Fibroblast of skin of scalp (primary cell): ENCODE measurements at places on chromosomes 2 and 18.

DNA sequence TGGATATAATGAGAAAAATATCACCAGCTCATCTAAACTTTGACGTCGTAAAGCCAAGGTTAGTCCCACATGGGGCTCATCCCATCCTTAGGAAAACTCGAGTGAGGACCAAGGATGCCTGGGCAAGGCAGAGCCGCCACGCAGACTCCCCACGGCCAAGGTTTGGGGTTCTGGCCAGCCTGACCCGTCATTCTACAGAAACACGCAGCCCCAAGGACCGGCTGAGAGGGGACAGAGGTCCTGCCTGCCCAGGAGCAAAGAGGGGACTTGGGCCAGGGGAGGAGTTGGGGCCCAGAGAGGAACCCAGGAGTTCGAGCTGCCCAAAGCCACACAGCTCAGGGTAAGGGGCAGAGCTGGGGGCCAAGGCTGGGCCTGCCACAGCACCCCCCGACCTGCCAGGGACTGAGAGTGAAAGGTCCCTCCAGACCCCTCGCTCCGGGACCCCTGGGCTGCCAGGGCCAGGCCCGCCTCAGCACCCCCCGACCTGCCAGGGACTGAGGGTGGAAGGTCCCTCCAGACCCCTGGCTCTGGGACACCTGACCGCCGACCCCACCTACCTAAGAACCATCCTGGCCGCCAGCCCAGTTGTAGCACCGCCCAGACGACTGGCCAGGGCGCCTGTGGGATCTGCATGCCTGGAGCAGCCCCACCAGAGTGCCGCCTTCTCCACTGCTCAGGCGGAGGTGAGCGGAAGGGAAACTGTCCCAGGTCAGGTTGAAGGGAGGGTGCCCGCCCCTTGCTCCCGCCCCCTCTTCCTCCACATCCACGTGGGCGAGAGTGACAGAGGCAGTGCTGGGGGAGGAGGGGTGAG lies at the start of gene PDCD1:
Gene PDCD1 (minus strand): TSS at position 689 of the 811 bp plus-strand sequence. CDS start 56 bp downstream, at position 633.
- no peak for DNase-seq

- no peak for DNase-seq
These were observed 490.6 kb upstream of the HS6ST1 start for GRCh38 chr2:128809259-128809636.

GRCh38 chr18:58668211-58668610 lies 3.1 kb upstream of the MALT1 start:
- DNase-seq = no peak

GRCh38 chr2:175955136-175955535 lies 46.9 kb downstream of the LNPK start:
- DNase-seq = no peak

- no peak for DNase-seq
These were observed 247.4 kb upstream of the RAB6C start for GRCh38 chr2:129731907-129732629.

DNA sequence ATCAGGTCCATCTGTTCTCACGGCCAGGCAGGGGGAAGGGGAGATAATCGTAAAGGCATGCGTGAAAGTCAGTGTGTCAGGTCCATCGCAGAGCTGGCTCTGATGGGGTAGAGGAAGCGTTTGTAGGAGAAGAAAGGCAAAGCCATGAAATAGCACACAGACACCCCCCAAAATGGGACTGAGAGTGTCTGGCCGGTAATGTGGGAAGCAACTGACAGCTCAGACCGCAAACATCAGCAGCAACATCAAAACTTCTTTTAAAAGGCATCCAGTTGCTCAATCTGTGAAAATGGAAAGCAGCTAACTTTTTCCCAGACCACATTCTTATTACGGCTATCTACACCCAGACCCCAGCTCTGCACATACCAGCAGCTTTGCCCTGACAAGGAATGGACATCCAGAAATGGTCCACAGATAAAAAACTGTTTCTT lies 232.6 kb downstream of the EN1 start:
- peak; percentile 79 for DNase-seq

- no peak for DNase-seq
These were observed 129.4 kb upstream of the TPO start for GRCh38 chr2:1283871-1284270.

DNA sequence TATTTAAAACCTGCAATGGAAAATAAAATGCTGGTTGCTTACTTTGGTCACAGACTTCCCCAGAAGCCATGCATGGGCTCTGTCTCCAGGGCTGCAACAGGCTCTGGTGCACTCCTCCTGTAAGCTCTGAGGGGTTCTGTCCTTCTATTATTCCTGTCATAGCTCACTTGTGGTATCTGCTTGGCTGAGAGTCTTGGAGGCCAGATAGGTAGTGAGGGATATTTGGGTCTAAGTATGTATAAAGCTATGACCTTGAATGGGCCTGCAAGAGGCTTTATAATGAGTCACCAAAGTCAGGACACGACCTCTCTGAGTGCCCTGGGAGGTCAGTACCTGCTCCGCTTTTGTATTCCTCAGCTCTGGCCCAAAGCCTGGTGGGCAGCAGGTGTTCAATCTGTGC lies 141.6 kb upstream of the CAPN13 start:
- DNase-seq = no peak

- peak; percentile 23 for DNase-seq
These were observed 231.9 kb upstream of the SIX2 start for GRCh38 chr2:45241061-45241561.

- DNase-seq = no peak
These were observed 214.3 kb upstream of the NXPH2 start for GRCh38 chr2:138994502-138994901.

- peak; percentile 49 for DNase-seq
These were observed 24.5 kb upstream of the HPCAL1 start for GRCh38 chr2:10278029-10278762.

DNA sequence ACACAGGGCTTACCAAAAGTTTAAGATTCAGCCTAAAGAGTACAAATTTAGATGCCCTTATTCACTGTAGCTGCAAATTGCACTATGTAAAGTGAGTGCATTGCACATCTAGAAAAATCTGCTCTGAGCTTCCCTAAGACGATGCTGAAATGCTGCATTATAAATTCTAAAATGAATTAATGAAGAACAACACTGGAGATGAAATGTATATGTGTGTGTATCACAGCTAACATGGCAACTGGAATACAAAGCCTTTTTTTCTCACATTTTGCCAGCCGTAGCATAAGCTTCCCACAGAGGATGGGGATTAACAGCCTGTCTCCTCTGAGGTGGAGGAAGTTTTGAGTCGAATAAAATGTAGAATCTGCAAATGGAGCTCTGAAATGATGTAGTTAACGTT lies 338.3 kb upstream of the ZEB2 start:
- DNase-seq = no peak

GRCh38 chr18:55280503-55280902 lies 307.5 kb downstream of the TCF4 start:
- DNase-seq = peak; percentile 50

GRCh38 chr2:44004735-44005602 lies 9.2 kb upstream of the LRPPRC start:
- no peak for DNase-seq

DNA sequence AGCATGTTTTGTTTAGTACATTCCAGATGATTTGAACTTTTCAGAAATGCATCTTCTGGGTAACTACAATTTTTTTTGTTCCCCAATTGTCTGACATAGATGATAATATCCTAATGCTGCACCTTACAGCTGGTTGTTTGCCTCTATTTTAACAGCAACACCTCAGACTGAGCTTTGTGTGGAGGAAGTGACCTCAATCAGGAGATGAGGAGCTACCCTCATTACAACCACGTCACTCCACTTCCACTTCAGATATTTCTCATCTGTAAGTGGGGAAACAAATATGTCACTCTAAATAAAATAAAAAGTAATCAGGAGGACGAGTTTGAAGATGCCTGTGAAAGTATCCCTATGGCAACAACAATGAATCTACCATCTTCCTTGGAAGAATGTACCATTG lies 12.1 kb upstream of the SRSF7 start:
- DNase-seq = no peak

DNA sequence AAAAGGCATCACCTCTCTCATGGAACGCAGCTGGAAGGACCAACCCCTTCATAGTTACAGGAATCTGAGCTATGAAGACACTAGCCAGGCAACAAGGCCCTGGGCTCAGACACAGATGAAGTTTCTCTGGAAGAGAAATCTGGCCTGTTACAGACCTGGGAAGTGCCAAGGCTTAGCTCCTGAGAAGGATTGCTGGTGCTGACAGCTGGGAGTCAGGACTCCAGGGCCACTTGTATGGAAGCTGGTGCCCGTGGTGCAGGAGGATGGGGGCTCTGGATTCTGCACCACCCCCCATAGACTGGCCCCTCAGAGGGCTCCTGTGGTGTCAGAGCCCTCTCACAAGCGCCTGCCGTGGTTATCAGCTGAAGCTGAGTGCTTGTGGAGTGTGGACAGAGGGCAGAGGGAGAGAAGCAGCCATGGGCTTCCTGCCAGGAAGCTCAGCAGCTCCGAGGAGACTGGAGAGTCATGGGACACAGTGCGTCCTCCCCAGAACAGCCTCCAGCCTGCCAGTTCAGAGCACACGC lies 87.3 kb upstream of the LCLAT1 start:
- DNase-seq = peak; percentile 34

GRCh38 chr2:66960161-66960560 lies 437.0 kb upstream of the ETAA1 start:
- no peak for DNase-seq

GRCh38 chr2:104758199-104758620 lies 95.7 kb upstream of the POU3F3 start:
- DNase-seq = peak; percentile 76

GRCh38 chr2:73262108-73262651 lies 22.1 kb downstream of the FBXO41 start:
- DNase-seq = no peak

GRCh38 chr2:100403722-100404121 lies 13.7 kb downstream of the CHST10 start:
- no peak for DNase-seq

GRCh38 chr2:160649698-160650097 lies 156.1 kb upstream of the RBMS1 start:
- no peak for DNase-seq

- DNase-seq = no peak
These were observed 35.6 kb downstream of the RAD51AP2 start for GRCh38 chr2:17482651-17483050.

GRCh38 chr2:37997629-37998028 lies 72.5 kb downstream of the RMDN2 start:
- DNase-seq = no peak

DNA sequence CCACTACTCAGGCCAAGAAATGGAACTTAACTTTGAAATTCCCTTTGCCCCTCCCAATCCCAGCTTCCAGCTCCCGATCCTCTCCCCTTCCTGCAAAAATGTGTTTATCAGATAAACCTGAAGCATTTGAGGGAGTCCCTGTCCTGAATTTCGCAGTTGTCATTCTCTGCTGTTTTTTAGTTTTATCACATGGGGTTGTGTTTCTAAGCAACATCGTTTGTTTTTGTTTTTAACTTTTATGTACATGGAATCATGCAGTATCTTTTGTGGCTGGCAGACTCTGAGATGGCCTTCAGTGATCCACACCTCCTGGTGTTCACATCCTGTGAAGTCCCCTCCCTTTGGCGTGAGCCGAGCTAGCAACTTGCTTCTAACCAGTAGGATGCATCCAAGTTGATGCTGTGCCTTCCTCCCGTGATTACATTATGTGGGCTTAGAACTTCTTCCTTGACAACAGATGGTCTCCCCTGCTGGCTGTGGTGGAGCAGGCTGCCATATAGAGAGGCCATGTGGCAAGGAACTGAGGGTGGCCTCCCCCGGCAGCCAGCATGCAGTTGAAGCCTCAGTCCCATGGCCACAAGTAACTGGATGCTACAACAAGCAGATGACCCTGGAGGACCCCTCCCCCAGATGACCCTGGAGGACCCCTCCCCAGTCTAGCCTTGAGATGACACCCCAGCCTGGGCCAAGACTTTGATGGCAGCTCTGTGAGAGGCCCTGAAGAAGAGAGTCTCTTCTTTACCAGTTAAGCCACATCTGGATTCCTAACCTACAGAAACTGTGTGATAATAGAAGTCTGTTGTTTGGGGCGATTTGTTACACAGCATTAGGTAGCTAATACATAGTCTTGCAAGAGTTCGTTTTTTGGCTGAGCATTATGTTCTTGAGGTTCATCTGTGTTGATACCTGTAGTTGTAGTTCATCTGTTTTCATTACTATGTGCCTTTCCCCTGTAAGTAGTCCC lies 27.7 kb downstream of the SH3BP4 start:
- no peak for DNase-seq

DNA sequence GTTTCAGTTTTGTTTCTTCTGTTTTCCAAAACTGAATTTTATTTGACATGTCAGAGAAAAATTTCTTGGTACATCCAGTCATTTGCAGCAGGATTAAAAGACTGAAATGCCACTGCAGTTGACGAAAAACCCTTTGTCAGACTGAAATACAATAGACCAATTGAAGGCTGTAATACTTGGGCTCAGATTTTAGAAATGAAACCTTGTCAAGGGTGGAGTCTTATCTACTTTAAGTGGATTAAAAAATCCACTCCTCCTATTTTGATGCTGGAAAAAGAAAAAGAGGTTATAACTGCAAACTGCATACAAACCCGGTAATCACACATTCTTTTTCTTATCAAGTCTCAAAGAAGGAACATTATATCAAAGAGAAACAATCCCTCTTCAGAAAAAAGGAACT lies 80.2 kb upstream of the NEUROD1 start:
- DNase-seq = no peak

- peak; percentile 57 for DNase-seq
These were observed 49.0 kb downstream of the PLEKHB2 start for GRCh38 chr2:131154071-131154531.

GRCh38 chr2:127531221-127531648 lies 4.2 kb upstream of the MYO7B start:
- no peak for DNase-seq

DNA sequence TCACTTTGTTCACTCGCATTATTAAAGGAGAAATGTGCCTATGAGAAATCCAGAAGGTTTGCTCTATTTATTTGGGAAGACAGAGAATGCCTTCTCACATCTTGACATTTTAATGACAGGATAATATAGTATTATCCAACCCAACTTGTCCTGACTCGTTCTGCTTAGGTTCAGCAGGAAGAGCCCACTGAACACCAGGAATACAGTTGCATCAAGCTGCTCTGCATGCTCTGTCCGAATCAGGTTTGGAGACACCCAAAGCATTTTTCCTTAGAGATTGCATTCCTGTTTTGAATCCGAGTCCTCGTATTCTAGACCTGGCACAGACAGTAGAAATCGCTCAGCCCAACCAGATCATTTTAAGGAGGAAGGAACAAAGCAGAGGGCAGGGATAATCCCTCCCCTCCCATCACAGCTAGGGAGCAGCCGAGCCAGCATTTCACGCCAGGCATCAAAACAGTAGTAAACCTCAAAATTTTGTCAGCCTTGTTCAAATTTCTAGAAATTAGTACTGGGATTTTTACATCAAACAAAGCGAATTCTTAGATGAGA lies 837.4 kb upstream of the ID2 start:
- peak; percentile 64 for DNase-seq

DNA sequence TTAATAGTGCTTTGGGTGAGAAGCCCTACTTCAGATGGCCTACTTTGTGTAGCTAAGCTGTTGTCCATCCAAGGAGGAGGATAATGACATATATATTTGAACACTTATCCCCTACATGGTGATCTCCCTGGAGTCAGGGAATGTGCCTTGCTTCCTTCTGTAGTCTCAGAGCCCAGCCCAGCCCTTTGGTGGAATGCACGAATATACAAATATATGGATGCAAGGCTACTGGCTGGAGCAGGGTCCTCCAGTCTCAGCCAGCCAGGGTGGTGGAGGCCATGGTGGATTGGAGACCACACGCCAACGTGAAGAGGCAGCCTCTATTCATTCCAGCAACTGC lies 150.6 kb upstream of the RIOK3 start:
- no peak for DNase-seq

GRCh38 chr18:54206447-54206846 lies 18.0 kb downstream of the MBD2 start:
- DNase-seq = no peak

GRCh38 chr2:219028996-219029828 lies 12.1 kb downstream of the CFAP65 start:
- no peak for DNase-seq
